ENCODE measurements at places on chromosomes 13 and 19. TPM values are rescaled to one million over a fixed set of nuclear protein-coding genes. Genes with fewer than 3 reads are reported as not detected.

GRCh38 chr13:61258185-61258584, 157.5 kb downstream of the PCDH20 start:
- no peak for DNase-seq

GRCh38 chr19:5679289-5680083, 830 bp downstream of the MICOS13 start:
- peak; percentile 48 for DNase-seq

LRCH1 gene
- total RNA-seq = 13.9 TPM

FARP1 gene
- total RNA-seq = 50.3 TPM

DNA sequence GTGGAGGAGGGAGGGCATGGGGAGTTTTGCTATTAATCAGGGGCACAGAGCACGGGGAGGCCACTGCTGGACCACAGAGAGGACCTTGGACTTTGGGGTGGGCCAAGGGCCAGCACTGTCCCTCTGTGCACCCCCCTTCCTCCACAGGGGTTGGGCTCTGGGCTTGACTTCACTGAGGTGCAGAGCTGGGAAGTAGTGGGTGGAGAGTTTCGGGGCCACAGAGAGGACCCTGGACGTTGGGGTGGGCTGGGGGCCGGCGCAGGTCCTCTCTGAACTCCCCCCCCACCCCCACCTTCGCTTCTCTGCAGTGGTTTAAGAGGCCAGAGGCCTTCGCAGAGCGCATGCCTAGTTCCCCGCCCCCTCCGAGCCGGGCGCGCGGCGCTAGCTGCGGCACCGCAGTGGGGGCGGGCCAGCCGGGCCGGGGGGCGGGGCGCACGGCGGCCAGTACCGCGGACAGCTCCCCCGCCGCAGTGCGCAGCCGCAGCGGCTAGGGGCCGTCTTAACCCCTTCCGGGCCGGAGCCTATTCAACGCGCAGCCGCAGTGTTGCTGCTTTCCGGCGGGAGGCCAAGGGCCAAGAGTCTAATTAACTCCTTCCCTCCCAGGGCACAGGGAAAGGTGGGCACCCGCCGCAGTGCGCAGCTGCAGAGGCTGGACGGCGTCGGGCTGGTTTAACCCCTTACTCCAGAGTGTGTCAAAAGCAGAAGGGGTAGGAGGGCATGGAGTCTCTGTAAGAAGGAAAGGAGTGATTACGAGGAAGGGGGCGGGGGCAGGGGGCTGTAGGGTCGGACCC, 3.7 kb downstream of the KCNC3 start:
- peak; percentile 44 for DNase-seq

MAG gene
- total RNA-seq = not detected

F2RL3 gene
- total RNA-seq = 1.1 TPM

CKM gene
- 0.50 TPM for total RNA-seq

GRK1 gene
- total RNA-seq = 0.09 TPM

GRCh38 chr13:89920461-89920860, 1427.0 kb upstream of the MIR17HG start:
- DNase-seq = no peak

GRCh38 chr19:14517840-14518505, at the start of gene DNAJB1:
TSS of gene DNAJB1 (minus strand) at chr19:14518397. CDS start at chr19:14518349, 48 bp downstream.
- DNase-seq = peak; percentile 87

GPC5 gene
- 0.22 TPM for total RNA-seq

DNA sequence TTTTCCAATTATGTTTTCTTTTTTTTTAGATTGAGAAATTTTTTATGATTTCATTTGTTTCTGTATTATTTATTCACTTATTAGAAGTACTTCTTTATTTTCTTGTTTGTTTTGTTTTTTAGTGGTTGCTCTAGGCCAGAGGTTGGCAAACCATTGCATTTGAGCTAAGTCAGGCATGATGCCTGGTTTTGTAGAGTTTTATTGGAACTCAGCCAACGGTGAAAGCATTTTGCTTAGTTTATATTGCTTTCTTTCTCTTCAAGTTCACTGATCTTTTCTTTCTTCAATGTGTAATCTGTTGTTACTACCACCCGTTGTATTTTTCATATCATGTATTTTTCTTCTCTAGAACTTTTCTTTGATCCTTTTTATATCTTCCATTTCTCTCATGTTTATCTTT, 19.7 kb downstream of the ZNF567 start:
- DNase-seq = no peak

DNA sequence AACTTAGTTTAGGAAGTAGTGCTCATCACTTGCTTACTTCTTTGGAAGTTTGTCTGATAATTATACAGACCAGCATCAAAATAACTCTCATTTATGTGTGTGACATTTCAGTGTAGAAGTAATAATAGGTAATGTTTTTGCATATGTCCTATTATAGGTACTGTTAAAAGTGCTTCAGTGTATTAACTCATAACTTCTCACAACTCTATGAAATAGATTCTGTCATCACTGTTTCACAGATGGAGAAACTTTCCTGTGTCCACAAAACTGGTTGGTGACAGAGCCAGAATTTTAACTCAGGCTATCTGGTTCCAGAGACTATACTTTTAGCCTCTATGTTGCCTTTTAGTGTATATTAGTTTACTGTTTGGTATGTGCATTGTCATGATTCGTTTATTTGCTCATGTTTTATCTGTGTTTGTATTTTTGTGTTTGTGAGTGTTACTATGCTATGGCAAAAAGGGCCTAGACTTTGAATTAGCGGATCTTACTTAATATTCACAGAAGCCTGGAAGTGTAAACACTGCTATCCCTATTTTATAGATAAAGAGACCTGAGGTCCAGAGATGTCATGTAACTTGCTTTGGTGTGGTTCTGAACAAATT, 12.7 kb downstream of the LPAR6 start:
- DNase-seq = no peak

DNA sequence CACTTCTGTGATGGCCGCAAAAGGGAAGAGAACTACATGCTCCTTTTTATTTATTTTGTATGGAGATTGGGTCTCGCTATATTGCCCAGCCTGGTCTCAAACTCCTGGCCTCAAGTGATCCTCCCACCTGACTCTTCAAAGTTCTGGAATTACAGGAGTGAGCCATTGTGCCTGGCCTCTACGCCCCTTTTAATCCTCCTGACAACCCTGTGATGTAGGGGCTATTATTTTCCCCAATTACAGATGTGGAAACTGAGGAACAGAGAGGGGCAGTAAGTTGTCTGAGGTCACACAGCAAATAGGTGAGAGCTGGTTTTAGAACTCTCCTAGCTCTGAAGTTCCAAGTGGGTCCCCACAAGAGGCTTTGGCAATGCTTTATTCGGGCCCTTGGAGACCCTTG, 11.7 kb downstream of the TJP3 start:
- DNase-seq = no peak

SRRM5 gene
- 0.73 TPM for total RNA-seq

- DNase-seq = no peak
These were observed 9.0 kb downstream of the BLOC1S3 start for GRCh38 chr19:45187421-45188100.

DNA sequence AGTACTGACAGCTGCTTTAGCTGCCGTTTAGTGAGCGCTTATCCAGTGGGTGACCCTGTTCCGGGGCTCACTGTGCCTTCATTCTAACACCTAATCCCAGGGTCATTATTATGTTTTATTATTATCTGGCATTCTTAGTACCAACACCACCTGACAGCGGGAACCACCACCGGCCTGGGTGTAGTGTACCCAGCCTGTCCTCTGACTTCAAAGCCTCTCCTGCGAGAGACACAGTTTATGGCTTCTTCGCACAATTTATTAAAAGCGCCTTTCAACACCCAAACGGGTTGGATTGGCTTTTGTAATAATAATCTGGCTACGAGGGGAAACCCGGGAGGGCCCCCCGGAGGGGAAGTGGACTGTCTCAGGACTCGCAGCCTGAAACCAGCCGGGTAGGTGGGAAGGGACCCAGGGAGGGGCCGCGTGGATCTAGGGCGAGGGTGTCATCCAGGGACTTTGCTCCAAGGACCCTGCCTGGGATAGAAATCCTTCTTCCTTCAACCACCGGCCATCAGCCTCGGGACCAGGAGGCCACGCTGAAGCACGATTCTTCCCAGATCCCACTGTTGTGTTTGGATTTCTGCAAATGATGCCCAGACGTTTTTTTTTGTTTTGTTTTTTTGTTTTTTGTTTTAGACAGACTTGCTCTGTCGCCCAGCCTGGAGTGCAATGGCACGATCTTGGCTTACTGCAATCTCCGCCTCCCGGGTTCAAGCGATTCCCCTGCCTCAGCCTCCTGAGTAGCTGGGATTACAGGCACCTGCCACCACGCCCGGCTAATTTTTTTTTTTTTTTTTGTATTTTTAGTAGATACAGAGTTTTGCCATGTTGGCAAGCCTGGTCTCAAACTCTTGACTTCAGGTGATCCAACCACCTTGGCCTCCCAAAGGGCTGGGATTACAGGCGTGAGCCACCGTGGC, 1.6 kb upstream of the ZBTB7A start:
- DNase-seq = peak; percentile 78

- no peak for DNase-seq
These were observed 688 bp downstream of the ZFP36 start for GRCh38 chr19:39407410-39407659.

DNA sequence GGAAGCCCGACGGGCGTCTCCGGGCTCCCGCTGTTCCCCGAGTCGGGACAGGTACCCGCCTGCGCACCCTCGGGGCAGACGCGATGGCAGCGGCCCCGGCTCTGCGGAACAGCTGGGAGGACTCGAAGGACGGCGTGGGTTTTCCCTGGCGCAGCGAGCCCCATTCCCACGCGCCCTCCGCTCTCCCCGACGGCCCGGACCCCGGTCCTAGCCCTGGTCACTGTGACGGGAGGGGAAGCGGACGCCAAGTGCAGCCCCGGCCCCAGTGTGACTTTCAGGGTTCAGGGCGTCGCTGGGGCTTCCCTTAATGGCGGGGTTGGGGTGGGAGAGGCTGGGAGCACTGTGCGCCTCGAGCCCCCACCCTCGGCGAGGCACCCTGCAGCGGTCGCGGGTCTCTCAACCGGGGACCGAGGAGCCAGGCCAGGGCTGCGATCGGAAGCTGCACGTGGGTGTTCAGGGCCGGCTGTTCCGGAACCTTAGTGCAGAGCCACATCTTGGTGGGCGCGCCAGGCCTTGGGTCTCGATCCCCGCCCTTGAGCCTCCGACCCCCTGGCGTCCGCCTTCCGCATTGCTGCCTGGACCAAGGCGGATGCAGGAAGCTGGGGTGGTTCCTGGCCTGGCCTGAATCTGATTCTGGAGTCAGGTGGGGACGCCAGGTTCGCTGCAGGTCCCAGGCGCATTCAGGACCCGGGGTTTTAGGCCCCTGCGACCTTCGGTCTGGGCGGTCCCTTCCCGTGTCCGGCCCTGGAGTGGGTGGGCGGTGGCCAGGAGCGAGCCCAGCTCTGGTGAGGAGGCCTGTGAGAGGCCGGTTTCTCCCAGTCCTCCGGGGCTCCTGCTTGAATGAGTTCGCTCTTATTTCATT, 3.5 kb downstream of the LGALS7B start:
- DNase-seq = peak; percentile 45

DNA sequence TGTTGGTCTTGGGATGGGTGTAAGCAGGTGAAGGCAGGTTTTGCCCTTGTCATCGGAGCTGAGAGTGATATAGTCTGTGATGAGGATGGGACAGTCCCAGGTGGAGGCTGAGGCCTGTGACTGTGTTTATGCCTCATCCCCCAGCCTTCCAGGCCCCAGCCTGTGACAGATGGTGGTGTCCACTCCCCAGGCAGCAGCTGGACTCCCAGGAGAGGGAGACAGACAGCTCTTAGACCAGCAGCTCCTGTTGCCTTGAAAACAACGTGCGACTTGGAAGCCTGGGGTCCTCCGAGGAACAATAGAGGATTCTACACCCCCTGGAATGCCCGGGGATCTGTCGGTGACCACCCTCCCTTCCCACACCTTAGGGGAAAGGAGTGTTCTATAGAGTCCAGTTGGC, 63.8 kb downstream of the CHST8 start:
- no peak for DNase-seq

- peak; percentile 44 for DNase-seq
These were observed 14.7 kb upstream of the GRAMD1A start for GRCh38 chr19:34985249-34986022.

ZNF582 gene
- total RNA-seq = 1.3 TPM

- no peak for DNase-seq
These were observed 24.0 kb upstream of the EIF3G start for GRCh38 chr19:10143681-10144080.

DNA sequence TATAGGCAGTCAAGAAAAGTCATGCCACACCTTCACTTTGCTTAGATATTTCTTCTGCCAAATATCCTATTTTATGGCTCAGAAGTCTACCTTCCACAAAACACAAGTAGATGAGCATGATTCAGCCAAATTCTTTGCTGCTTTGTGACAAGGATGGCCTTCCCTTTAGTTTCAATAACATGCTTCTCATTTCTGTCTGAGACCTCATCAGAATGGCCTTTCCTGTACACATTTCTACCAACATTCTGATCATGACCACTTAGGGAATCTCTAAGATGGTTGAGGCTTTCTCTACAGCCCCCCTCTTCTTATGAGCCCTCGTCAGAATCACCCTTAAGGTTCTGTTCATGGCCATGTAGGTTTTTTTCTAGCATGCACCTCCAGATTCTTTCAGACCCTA, 96.2 kb downstream of the COL4A2 start:
- DNase-seq = no peak

- peak; percentile 55 for DNase-seq
These were observed 3.5 kb downstream of the KLF2 start for GRCh38 chr19:16327911-16328823.

B3GNT3 gene
- 152 TPM for total RNA-seq

- no peak for DNase-seq
These were observed 13.2 kb downstream of the SPINT2 start for GRCh38 chr19:38277549-38277948.

SHISA7 gene
- not detected for total RNA-seq

- DNase-seq = no peak
These were observed 216.4 kb upstream of the SGCG start for GRCh38 chr13:22964245-22964966.

IRGC gene
- total RNA-seq = not detected

PTGER1 gene
- total RNA-seq = 0.84 TPM

- no peak for DNase-seq
These were observed 33.7 kb downstream of the MYO9B start for GRCh38 chr19:17109300-17109699.

GRCh38 chr19:12789904-12790619, 1.2 kb upstream of the JUNB start:
- peak; percentile 95 for DNase-seq

DNA sequence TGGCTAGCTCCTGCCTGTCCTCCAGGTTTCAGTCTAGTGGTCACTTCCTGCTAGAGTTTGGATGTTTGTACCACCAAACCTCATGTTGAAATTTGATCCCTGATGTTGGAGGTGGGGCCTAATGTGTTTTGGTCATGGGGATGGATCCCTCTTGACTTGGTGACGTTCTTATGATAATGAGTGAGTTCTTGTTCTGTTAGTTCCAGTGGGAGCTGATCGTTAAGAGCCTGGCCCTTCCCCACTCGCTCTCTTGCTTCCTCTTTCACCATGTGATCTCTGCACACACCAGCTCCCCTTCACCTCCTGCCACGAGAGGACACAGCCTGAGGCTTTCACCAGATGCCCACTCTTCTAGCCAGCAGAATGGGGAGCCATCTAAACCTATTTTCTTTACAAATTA, 86.8 kb upstream of the SCEL start:
- peak; percentile 27 for DNase-seq
